ENCODE measurements at places on chromosomes 3 and 15.

DNA sequence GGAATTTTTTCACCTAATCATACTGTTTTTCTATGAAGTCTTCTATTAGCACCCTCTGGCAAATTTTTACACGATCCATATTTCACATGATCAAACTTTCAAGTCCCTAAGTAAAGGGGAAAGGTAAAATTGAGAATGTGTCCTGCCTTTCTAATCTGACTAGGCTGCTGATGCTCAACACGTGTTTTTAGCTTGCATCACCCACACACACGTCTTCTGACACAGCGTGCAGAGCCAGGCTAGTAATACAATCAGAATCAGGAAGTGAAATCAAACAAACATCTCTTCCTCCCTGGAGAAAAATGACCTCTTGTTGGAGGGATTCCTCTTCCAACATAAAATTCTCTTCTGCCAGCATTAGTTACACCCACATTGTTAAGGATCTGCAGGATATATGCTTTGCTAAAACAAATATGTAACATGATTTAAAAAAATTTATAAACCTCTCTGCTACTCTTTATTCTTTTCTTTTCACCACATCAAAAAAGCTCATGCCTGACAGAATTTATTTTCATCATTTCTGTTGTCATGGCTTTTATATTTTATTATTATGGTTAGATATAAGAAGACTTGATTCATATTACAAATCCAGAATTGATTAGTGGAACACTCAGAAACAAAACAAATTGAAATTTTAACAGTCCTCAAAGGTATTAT lies 122.4 kb downstream of the RAP2B start:
- no peak for DNase-seq

DNA sequence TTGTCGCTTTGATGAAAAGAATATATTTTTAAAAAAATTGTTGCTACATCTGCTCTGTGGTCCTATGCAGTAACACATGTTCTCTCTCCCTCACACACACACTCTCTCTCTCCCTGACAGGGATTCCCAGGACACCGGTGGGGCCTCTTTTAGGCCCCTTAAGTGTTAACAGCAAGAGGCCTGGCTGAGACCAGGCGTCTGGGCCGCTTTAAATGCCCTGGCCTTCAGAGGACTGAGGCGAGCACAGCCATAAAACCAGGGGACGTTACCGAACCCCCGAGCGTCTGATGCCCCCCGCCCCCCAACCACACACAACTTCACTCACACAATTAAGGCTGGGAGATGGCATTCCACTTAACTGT lies 1.7 kb downstream of the BNC1 start:
- no peak for DNase-seq

DNA sequence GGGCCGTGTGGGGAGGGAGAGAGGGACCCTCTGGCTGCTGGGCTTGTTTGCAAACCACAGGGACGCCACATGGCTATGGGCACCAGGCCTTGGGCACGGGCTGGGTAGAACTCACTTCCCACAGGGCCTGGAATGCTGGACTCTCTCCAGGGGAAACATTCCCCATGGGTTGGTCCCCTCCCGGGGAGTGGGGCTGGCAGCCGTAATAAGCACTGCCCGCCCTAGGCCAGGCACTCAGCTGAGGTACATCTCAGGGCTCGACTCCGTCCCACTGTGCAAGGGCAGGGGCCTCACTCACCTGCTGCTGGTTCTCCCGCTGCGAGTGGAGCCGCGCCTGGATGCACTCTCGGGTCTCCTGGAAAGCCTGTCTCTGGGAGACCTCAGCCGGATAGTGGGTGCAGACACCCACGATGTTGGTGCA lies 96.7 kb downstream of the ADCY5 start:
- no peak for DNase-seq

DNA sequence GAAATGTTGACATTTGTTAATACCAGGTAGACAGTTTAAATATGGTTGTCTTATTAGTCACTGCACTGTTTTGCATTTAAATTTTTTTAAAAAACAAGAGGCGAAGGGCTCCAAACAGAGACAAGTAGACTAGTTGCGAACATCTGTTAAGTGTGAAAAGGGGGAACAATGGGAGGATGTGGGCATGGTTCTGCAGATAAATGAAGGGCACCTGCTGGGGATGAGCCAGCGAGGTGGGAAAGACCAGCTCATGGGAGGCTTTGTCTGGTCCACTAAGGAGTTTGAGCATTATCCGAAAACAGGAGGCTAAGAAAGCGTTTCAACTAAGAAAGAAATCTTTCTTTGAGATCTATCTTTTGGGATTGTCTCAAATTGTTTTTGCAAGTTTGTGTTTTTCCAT lies 72.7 kb downstream of the FBN1 start:
- no peak for DNase-seq

DNA sequence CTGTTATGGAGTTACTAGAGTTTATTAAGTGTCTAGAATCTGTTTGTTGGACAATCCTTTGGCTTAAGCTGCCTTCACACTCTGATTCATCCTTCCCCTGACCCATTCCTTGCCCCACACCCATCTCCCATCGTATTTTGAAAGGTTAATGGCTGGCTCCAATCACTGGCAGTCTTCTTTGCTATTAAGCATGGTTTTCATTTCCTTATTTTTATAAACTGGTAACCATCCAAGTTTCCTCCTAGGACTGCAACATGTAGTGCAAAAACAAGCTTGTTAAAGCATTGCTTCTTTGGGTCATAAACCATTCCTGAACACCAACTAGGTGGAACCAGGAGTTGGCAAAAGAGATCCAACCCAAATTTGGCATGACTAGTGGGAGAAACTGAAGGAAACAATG lies 148.4 kb downstream of the DTWD1 start:
- no peak for DNase-seq

GRCh38 chr3:30288830-30289229 lies 317.6 kb upstream of the TGFBR2 start:
- no peak for DNase-seq

- DNase-seq: no peak
These were observed 287.6 kb upstream of the STT3B start for GRCh38 chr3:31244929-31245817.

DNA sequence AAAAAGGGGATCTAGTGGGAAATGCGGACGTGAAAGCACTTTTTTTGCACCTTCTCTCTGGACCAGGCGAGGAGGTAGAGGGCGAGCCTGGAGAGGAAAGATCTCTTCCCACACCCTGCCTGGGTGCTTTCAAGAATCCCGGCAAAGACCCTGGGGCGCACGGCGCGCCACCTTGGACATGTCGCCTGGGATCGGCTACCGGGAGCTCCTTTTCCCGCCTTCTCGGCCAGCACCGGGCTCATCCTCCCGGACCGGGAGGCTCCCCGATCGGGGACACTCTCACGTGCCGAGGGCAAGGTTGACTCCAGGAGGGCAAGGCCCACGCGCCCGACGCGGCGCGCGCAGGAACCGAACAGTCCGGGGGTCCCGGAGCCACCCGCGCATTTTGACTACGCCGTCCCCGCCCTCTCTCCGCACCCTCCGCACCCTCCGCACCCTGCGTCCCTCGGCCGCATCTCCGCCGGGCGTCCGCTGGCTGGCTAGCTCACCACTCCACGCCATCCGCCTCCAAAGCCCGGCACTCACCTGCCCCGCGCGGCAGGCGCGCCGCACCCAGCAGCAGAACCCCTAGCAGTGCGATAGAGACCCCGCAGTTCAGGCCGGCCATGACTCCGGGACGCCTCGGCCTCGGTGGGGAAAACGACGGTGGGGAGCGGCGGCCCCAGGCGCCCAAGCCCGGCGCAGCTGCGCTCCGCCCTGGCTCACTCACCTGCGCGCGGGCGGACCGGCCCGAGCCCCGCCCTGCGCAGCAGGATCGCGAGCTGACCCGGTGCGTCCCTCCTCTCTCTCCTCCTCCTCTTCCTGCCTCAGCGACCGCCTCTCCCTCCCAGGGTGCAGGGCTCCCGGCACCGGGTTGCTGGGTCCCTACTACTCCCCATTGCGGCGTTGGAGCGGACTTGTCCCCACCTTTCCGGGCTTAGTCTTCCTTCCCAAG lies at the start of gene CDCP1:
CDCP1 (minus strand) TSS at position 698 of the 934 bp plus-strand sequence; CDS start at position 607, 91 bp downstream.
- DNase-seq: no peak

- peak; percentile 23 for DNase-seq
These were observed 31.6 kb downstream of the CBLB start for GRCh38 chr3:105837143-105837740.

DNA sequence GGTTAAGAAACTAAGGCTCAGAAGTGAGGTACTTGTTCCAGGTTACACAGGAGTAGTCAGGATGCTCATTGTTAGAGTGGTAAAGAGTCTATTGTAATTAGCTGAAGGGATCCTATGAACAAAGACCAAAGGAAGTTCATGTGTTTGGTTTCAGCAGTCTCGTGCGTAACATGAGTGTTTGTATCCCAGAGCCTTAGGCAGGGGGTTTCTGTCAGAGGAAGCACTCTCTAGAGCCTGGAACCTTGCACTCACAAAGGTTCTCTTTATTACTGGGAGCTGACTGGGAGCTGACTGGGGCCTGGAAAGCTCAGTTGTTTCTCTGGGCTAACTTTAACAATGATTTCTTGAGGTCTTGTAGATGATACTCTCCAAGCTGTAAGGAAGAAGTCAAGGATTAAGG lies 3.9 kb downstream of the ZNF197 start:
- DNase-seq: no peak

- no peak for DNase-seq
These were observed 3.8 kb downstream of the PKM start for GRCh38 chr15:72227192-72227586.

- no peak for DNase-seq
These were observed 18.3 kb downstream of the THBS1 start for GRCh38 chr15:39598958-39599845.

DNA sequence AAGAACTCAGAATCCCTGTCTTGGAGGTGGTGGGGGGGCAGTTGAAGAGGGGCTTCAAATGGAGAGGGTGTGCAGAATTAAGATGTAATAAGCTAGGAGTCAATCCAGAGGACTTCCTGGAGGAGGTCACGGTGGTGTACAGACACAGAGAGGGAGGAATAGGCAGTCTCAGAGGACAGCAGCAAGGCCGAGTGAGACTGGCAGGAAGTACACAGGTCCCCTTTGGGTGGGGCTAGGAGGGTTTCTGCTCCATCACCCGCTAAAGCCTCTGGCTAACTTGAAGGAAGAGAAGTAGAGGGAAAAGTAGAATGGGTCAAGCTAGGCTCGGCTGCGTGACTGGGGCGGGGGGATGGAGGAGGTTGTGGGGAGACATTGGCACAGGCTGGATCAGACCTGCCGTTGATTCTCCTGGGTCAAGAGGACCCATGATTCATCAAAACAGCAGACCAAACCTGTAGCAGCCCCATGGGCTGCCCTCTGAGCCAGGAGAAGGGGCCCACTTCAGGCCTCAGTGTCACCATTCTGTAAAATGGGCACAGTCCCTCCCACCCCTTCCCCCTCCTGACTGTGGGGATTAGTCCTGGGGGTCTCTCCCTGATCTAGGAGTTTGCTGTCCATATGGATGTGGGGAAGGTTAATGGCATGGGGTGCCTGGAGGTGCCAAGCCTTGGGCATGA lies 16.9 kb downstream of the CSPG4 start:
- DNase-seq: no peak

DNA sequence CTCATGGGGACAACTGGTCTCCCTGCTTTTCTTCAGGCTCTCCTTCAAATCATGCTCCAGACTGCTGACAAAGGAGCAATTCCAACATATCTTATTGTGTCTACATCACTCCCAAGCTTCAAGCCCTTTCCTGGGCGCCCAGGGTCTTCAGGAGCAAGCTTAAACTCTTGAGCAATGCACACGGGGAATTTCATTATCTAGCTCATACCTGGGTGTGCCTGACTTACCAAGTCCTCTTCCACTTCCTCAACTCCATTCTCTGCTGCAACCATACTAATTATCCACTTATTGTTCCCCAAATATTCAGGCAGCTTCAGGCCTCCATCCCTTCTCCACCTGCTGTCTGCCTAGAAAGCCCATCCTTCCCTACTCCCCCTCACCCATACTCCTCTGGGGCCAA lies 50.6 kb downstream of the B3GNT5 start:
- no peak for DNase-seq

GRCh38 chr15:39228889-39229288 lies 352.0 kb upstream of the THBS1 start:
- no peak for DNase-seq

- DNase-seq: no peak
These were observed 486.8 kb downstream of the GBE1 start for GRCh38 chr3:81274671-81275070.

- DNase-seq: peak; percentile 1
These were observed 28.3 kb downstream of the IDH3A start for GRCh38 chr15:78177447-78177873.

DNA sequence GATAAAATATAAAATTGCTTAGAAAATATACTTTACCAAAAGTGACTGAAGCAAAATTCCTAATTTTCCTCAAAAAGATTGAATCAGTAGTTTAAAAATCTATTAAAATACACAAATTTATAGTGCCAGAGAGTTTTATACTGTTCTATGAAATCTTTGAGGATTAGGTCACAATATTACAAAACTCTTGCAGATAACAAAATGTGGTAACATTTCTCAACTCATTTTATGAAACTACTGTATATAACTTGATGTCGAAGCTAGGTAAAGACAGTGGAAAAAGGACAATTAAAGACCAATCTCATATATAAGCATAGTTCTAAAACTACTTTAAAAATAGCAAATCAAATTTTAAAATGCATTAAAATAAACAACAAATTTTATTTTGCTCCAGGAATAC lies 15.9 kb downstream of the VEPH1 start:
- no peak for DNase-seq

DNA sequence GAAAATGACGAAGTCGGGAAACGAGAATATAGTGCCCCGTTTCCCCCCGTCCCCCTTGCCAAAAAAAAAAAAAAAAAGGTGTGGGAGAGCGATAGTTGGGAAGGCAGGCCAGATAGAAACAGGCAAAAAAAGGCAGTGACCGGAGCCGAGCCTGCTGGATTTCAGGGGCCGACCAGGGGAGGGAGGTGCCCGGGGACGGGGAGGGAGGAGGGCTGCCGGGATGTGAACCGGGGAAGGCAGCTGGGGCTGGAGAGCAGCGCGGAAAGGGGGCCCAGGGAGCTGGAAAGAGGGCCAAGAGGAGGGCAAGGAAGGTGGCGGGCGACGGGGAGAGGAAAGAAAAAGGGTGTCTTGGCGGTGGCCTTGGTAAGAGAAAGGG lies 837 bp downstream of the LRRN1 start:
- DNase-seq: no peak

- DNase-seq: no peak
These were observed 91.8 kb downstream of the UBE2E2 start for GRCh38 chr3:23294770-23295387.

DNA sequence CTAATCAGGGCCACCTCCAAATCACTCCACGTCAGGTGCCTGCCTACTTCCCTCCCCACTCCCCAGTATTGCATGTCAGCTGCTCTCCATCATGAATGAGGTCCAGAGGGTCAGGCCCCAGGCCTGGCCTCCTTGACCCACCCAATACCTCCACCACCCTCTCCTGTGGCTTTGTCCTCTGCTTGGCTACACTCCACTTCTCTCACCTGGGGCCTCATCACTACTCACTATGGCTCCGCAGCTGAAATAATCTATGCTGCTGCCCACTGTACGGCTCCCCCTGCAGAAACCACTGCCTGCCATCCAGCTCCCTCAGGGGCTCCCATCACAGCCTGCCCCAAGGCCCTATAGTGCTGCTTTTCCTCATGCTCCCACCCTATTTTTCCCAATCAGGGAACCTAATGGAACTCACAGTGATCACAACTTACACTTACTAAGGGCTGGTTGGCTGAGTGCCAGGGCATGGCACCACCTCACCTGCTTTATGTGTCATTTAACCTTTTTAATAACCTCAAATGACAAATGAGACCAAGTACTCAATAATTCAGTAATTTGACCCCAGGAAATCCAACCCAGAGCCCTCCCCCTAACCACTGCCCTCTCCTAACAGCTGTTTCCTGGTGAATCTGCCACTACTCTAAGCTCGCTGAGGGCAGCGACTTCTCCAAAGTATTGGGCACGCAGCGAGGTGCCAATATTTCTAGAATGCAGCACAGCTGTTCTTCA lies 2.3 kb downstream of the GORASP1 start:
- no peak for DNase-seq
